ENCODE measurements at places on chromosomes 5 and 9.
A peak's percentile ranks its signal among the peaks of the same experiment; 100 is the strongest.

GRCh38 chr9:114798780-114799427, 6.9 kb downstream of the TNFSF15 start:
- no peak for DNase-seq

GRCh38 chr9:137193771-137194170, 5.3 kb downstream of the SSNA1 start:
- no peak for DNase-seq

GRCh38 chr5:131536211-131536826, 98.7 kb downstream of the RAPGEF6 start:
- DNase-seq, result no peak

DNA sequence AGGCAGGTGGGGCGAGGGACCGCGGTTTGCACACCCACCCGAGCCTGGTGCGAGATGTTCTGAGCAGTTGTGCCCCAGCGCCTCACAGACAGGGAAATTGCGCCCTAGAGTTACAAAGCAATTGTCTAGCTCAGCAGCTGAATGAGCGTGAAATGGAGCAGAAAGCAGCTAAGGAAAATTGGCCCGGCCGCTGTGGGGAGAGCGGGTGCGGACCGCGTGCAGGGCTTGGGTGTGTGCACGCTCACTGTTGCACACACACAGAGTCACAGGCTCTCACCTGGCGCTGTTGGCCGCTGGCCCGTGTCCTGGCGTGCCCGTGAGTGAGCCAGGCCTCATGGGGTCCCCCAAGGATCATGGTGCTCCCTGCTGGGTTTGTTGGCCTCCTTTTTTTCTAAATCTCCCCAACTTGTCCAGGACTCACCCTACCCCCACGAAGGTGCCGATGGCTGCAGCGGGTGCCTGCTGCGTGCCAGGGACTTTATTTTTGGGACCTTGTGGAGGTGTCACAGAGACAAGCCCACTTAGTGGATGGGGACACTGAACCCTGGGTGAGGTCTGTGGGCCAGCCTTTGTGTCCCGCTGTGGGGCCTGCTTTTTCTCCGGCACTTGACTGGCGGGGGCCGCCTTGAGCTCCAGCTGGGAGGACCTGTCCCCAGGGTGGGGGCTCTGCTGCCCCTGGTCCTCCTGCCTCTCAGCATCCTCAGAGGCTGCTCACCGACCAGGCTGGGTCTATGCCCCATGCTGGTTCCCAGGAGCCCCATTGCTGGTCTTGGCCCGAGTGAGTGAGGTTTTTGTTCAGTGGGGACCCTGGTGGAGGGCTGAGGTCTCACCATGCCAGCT, 5.2 kb downstream of the RXRA start:
- no peak for DNase-seq

GRCh38 chr5:93279296-93279963, 301.6 kb downstream of the NR2F1-AS1 start:
- DNase-seq, result no peak

DNA sequence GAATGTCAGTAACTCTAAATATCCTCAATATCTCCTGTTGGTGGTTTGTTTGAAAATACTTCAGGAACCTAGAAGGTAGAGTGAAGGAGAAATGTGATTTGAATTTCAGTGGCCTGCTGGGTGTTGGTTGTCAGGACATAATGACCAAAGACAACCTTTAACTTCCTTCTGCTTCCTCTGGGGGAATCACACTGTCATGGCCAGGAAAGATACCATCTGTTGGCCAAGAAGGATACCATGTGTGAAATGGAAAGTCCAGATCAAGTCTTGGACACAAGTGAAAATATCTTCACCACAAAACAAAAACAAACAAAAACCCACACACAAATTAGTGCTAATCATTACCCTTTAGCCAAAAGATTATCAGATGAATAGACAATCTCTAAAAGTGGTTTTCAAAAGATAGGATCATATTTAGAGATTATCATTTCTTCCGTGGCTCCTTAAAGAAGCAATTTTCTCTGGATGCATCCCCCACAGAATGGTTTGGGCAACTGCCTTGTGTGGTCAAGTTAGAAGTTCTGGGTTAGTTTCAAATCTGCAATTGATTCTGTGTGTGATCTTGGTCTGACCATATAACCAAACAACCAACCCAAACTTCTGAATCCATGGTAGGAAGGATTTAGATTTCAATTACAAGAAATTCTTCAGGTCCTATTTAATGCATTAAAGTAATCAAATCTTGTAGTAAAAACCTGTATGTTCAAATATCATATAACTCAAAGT, 1.6 kb downstream of the C1QTNF3 start:
- no peak for DNase-seq

GRCh38 chr9:112894699-112895098, 4.0 kb upstream of the SLC46A2 start:
- DNase-seq, result no peak

- no peak for DNase-seq
Measured at GRCh38 chr9:106880081-106880480, 17.1 kb downstream of the ZNF462 start.

DNA sequence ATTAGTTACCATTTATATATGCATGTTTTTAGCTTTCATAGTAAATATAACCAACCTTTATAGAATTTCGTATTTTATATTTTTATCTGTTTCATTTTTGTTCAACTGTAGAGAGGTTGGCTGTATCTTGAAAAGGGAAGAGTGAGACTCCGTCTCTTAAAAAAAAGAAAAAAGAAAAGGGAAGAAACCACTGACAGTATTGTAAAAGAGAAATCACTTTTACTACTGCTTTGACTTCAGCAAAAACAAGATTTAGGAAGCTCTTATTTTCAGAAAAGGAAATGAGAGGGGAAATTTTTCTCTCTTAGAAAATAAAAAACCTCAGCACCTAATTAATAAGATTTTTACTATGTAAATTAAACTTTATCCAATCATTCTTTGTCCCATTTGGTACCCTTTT, 14.4 kb downstream of the POLK start:
- no peak for DNase-seq

GRCh38 chr5:84406111-84406510, 21.4 kb upstream of the EDIL3 start:
- no peak for DNase-seq

DNA sequence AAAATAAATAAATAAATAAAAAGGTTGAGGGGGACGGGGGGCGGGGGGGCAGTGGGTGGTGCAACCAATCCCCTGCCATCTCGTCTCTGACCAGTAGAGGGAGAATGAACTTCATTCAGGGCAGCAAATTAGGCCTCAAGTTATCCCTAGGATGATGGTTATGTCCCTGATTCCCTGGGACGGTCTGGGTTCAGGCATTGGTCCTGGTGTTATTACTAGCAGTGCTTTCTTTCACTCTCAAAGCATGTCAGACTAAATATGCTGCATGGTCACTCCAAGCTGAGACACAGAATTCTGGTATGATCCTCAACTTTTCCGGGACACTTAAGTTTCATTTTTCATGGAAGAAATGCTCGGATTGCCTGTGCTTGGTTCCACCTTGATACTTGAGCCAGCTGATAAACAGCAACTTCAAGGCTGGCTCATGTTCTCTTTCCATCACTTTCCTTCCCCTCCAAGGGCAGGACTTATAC, 59.4 kb downstream of the DAP start:
- DNase-seq, result peak; percentile 24

DNA sequence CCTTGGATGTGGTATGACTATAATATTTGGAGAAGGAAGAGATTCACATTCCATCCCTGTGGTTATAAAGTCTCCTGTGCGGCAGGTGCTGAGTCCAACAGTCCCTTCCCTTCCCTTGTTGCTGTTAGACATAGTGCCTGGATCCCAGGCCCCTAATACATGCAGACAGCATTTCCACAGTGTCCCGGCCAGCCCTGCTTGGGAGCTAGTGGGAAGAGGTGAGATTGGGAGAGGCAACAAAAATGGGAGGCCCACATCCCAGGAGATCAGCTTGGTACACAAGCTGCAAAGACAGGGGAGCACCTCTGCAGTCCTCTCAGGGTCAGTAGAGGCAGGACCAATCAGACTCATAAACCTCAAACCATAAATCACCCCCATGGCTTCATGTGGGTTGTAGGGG, 3.3 kb upstream of the NEURL1B start:
- DNase-seq, result no peak

- DNase-seq, result no peak
Measured at GRCh38 chr5:99191206-99191745, 262.5 kb upstream of the CHD1 start.

DNA sequence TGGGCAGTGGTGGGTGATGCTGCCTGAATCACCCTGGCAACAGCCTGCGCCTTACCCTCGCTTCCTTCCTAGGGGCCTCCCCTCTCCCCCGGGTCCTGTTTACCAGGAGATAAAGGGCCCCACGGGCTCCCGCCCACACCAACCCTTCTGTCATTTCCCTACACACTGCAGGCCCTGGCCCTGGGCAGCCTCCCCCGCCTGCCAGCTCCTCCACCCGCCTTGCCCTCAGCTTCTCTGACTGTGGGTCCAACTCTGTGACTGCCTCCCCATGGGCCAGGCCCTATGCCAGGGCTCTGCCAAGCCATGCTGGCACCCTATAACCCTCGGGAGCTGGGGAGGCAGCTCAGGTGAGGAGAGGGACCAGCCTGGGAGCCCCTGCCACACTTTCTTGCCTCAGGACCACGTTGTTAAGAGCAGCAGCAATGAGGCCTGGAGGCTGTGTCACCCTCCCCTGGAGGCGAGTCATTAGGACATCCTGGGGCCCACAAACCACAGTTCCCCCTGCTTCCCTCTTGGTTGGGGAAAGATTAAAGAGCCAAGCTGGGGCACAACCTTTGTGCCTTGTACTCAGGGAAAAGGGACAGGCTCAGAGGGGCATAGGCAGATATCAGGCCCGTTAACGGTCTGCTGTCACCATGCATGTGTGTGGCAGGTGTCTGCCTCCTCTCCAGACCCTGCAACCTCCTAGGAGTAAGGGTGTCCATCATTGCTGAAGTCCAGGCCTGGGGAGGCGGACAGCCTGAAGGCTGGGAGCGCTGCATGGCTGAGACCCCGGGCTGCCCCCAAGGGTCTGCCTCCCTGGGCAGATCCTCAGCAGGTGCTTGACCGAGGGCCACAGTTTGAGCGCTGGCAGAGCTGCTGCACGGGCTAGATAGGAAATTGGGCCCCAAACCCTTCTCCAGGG, 2.8 kb downstream of the MGAT4B start:
- DNase-seq, result no peak

- DNase-seq, result no peak
Measured at GRCh38 chr9:131194762-131195161, 69.4 kb downstream of the NUP214 start.

DNA sequence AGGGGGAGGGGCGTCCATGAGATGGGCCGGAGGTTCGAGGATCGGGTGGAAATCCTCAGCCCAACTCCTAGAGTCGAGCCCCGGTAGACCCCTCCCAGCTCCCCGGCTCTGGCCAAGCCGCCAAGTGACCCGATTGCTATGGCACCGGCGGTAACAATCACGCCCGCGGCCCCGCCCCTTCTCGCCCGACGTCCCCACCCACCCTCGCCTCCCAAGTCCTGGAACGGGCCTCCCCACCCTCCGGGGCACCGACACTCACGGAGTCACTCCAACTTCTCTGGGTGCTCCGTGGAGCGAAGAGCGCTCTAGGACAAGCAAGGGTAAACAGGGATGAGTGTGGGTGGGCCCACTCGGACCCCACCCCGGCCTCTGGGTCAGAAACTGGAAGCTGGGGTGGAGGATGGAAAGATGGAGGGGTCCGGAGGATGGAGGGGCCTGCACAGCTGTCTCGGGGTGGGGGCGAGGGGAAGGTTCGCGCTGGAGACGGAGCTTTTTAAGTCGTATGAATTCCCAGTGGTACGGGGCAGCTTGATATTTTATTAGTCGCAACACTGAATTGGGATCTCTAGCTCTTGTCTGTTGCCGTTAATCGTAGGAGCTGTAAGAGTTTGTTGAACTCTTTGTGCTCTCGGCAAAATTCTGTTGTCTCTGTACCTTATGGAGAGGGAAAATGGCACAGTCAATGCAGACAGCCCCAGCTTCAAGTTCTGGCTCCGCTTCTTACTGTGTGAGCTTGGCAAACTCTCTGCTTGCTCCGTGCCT, at the start of gene SPACA9:
SPACA9 (plus strand) TSS at position 204 of the 762 bp plus-strand sequence. CDS start 5,050 bp downstream, outside the sequence.
- DNase-seq, result peak; percentile 46

DNA sequence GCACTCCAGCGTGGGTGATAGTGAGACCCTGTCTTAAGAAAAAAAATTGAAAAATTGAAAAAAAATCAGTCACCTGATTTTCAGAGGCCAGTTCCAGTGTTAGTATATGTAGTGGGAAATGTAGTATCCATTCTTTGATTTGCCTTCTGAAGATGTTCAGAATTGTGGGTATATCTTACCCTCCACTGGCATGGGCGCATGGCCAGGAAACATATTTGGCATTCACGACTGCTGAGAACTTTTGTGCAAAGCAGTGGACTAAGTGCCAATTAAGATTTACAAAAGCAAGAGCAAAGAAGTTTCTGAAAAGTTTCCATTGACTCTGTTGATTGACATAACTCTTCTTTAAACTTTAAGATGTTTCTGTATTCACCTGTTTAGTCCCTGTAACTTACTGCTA, 2.4 kb downstream of the CAVIN4 start:
- DNase-seq, result no peak

GRCh38 chr9:16516891-16517290, 353.6 kb downstream of the BNC2 start:
- no peak for DNase-seq

DNA sequence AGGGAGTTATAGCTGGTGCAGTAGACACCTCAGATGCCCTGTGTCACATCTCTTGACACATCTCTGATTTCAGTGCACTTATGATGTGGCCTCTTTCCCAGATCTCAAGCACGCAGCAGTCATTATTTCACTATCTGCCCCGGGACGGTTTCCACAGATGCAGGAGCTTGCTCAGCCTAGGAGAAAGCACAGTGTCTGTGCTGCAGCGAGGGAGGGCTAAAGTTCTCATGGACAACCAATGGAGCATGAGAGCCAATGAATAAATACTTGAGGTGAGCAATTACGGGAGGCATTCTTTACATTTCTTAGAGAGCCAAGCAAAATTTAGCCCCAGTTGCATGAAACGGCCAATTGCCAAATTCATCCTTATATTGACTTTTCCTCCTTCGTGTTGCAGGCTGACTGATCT, 7.4 kb upstream of the MOB3B start:
- no peak for DNase-seq

GRCh38 chr5:157120102-157120501, 11.3 kb upstream of the HAVCR2 start:
- DNase-seq, result no peak

GRCh38 chr5:151270599-151270998, 17.6 kb downstream of the GM2A start:
- no peak for DNase-seq

DNA sequence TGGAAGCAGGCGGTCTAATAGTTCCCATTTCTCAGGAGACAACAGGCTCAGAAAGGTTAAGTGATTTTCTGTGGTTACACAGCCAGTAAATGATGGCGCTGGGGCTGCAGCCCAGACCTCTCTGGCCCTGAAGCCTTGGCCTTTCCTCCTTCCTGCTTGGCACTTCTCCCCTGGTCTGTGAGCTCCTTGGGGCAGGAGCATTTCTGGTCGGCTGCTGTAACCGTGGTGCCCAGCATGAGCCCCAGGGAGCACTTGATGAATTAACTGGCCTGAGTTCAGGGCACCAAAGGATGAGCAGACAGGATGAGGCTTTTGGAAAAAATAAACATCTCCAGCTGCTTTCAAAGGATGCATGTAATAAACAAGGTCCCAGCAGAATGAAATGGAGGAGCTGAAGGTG, 30.2 kb downstream of the CDHR2 start:
- no peak for DNase-seq

All from neuronal stem cell (in vitro differentiated cells).